ENCODE measurements at places on chromosomes 1 and 21.

GRCh38 chr21:33325222-33326067, 675 bp downstream of the IFNAR1 start:
- DNase-seq = peak; percentile 31

- DNase-seq = no peak
Measured at GRCh38 chr1:111406321-111406768, 21.2 kb downstream of the OVGP1 start.

DNA sequence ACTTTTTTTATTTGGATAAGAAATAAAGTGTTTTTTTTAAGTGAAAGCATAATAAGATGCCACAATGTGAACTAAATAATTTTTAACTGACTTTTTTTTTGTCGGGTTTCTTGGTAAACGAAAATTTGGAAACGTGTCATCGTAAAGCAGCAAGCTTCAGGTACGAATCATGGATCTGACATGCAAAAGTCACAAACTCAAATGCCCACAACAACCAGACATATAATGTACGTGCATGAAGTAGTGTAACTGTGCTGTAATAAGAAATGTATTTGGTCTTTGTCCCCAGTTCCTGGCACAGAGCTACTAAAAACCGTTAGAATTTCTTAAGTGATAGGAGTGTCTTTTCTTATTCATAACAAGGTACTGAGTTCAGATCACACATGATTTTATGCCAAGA, 44.3 kb upstream of the LRRC7 start:
- DNase-seq = no peak

- DNase-seq = no peak
Measured at GRCh38 chr1:172185211-172185610, 235.3 kb upstream of the C1orf105 start.

DNA sequence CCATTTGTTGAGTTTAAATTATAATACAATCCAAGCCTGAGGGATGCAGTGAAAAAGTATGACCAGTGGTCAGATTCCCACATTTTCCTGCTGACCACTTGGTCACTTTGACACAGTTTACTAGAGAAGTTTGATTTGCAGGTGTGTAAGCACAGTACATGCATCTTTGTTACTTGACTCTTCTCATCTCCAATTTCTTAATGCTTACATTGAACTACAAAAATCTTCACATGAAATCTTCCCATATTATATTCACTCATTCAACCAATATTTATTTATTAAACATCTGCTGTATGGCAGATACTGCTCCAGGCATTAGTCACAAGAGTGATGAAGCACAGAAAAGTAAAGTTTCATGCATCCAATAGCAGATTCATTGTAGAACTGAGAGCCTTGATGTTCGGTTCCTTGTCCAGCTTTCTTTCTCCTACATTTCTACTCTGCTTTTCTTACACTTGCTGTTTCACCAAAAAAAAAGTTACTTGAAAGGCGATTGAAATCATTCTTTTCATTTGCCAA, 211.7 kb downstream of the NFIA start:
- DNase-seq = no peak

DNA sequence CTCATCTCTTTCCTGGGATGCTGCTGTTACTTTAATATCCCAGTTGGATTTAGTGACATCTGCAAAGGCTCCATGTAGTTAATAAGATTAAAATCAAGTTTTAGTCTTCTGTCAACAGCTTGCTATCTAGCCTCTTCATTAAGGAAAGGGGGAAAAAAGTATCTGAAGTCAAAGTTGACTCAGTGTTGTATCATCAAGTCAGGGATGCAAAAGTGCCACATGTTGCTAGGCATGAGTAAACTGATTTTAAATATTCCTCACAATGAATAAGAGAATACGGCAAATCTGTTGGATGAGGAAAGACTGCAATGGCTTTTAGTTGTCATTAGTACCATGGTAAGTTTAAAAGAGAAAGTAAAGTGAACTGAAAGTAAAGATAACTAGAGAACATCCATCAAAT, 383.2 kb upstream of the ZRANB2 start:
- no peak for DNase-seq

- no peak for DNase-seq
Measured at GRCh38 chr1:185886671-185887070, 152.5 kb downstream of the HMCN1 start.

- no peak for DNase-seq
Measured at GRCh38 chr1:17140279-17140678, 21.0 kb upstream of the PADI2 start.

GRCh38 chr1:30109853-30110252, 613.5 kb downstream of the MATN1 start:
- DNase-seq = no peak

DNA sequence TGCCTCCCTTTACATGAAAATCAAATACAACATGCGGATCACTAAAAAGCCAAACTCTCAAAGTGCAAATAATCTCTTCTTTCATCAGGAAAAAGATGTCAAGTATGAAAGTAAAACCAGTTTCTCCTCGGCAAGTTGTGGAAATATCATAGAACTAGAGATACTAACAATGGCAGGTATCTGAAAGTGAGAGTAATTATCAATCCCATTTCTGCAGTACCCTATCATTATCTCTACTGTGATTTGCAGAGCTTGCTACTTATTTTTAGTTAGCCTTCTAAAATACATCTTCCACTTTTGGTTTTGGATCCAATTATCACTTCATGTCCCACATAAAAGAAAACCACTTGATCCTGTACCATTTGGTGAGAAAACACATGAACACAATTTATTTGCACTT, 3.0 kb downstream of the TP53BP2 start:
- no peak for DNase-seq

DNA sequence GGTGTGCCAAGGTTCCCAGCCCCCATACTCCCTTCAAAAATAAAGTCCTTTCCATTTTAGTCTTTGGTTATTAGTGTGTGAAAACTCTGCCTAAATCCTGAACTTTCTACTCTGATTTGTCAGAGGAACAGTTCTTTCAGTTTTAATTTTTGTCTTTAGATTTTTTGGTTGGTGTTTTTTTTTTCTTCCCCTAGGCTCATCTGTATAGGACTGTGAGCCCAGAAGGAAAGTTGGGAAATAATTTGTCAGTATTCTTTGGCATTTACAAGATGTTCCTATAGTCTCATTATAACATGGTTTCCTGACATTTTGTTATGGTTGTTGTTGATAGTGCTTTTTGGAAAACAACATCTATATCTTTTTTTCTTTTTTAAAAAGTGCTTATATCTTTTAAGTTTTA, 38.0 kb downstream of the LAMC1 start:
- no peak for DNase-seq

- DNase-seq = no peak
Measured at GRCh38 chr1:203427451-203427850, 48.2 kb upstream of the PRELP start.

GRCh38 chr1:165697881-165698760, at the start of gene ALDH9A1:
ALDH9A1 (minus strand) TSS chr1:165698562; CDS start chr1:165698558, 4 bp downstream.
- DNase-seq = peak; percentile 66

- DNase-seq = no peak
Measured at GRCh38 chr1:229454056-229454455, 20.2 kb upstream of the ACTA1 start.

DNA sequence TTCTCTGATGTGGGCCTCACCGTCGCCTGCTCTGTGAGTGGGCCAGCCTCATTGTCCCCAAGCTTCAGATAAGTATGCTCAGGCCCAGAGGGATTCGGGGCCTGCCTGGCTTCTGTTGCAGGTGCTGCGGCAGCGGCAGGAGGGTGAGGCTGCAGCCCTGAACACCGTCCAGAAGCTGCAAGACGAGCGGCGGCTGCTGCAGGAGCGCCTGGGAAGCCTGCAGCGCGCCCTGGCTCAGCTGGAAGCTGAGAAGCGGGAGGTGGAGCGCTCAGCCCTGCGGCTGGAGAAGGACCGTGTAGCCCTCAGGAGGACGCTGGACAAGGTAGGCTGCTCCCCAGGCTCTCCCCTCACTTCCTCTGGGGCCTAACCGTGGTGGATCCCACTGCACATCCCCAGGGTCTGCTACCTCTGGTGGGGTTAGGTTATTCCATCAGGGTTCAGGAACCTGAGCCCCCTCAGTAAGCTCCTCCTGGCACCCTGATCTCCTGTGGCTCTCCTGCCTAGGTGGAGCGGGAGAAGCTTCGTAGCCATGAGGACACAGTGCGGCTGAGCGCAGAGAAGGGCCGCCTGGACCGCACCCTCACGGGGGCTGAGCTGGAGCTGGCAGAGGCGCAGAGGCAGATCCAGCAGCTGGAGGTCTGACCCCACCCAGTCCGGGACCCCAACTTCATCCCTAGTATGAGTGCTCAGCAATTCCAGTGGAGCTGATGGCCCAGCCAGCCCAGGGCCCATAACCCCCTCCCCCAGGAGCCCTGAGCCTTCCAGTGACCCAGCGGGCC, 10.1 kb downstream of the MFAP2 start:
- no peak for DNase-seq

- no peak for DNase-seq
Measured at GRCh38 chr1:40792036-40792435, 8.4 kb downstream of the KCNQ4 start.
